ENCODE measurements at places on chromosomes 12 and 14. TPM values are rescaled to one million over a fixed set of nuclear protein-coding genes. Genes with fewer than 3 reads are reported as not detected.

Gene PTPRB
- not detected for total RNA-seq

Gene POTEM
- total RNA-seq, result not detected

Gene OASL
- total RNA-seq, result 16.9 TPM

Gene GLIPR1L1
- not detected for total RNA-seq

Gene SOS2
- 13.4 TPM for total RNA-seq

Gene INHBE
- 1.2 TPM for total RNA-seq

Gene BBOF1
- total RNA-seq, result 1.6 TPM

Gene NPFF
- not detected for total RNA-seq

Gene PLBD2
- total RNA-seq, result 14.8 TPM

Gene RNF212B
- not detected for total RNA-seq

Gene NINJ2
- total RNA-seq, result 1.9 TPM

Gene ADAM21
- 0.24 TPM for total RNA-seq

Gene RASSF8
- total RNA-seq, result not detected
